Activated CD4-positive, CD25-positive, alpha-beta regulatory T cell treated with anti-CD3 and anti-CD28 coated beads, Interleukin-2, amount 50 U/mL, for 16 hours (primary cell): ENCODE measurements at places on chromosomes 1 and 21.

DNA sequence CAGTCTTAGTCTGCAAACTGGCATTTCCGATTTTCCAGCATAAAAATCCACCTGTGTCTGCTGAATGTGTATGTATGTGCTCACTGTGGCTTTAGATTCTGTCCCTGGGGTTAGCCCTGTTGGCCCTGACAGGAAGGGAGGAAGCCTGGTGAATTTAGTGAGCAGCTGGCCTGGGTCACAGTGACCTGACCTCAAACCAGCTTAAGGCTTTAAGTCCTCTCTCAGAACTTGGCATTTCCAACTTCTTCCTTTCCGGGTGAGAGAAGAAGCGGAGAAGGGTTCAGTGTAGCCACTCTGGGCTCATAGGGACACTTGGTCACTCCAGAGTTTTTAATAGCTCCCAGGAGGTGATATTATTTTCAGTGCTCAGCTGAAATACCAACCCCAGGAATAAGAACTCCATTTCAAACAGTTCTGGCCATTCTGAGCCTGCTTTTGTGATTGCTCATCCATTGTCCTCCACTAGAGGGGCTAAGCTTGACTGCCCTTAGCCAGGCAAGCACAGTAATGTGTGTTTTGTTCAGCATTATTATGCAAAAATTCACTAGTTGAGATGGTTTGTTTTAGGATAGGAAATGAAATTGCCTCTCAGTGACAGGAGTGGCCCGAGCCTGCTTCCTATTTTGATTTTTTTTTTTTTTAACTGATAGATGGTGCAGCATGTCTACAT is 2.5 kb upstream of the OLFML3 start:
- DNase-seq = no peak

DNA sequence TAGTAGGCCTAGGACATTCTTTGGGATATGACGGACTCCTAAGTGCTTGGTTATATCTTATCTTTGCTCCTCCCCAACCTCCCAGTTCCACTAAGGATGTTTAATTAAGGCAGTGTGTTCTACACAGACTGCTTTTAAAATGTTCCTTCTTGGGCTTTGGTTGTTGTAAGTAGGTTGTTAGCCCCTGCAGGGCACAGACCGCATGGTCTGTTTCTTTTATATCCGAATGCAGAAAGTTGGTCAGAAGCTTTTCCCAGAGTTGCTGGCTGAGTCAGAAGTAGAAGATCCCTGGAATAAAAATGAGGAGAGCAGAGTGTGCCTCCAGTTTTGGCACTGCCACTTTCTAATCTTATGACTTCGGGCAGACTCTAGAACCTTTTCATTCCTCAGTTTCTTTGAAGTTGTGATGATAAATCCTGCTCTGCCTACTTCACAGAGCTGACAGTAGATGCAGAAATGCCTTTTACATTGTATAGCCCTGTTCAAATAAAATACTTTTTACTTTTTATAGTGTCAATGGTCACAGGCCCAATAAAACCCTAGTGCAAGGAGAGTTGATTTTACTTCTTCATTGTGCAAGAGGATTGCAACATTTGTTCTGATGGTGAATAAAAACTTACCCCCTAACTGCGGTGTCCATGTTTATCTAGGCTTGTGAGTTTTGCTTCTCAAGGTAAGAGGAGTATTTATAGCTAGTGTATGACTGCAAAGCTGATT is 18.4 kb downstream of the FMN2 start:
- DNase-seq = no peak

DNA sequence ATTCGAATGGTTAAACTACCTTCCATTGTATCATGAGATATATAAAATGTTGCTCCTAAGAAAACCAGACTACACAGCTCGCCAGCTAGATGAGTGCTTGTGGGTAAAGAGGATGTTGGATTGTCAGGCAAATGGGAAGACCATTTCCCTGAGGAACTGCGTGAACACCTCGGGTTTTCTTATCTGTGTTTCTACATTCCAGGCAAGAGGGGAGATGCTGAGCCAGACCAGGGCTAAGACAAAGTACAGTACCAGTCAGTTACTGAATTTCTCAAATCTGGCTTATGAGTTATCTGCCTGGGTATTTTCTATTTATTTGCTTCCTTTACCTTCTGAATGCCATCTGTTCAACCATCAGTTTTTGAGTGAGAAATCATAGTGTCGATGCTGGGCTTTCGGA is 170.8 kb downstream of the PLA2G4A start:
- no peak for DNase-seq

DNA sequence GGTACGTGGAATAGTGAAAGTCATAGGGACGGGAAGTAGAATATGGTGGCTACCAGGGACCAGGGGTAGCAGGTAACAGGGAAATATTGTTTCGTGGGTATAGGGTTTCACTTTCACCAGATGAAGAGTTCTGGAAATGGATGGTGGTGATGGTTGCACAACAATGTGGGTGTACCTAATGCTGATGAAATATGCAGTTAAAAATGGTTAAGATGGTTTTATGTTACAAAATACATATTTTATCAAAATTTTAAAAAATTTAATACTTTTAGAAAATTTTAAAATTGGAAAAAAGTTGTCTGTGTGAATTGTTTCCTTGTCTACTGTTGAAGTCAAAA is 55.5 kb upstream of the TLR5 start:
- DNase-seq = no peak
